ENCODE measurements at places on chromosomes 2 and 18. TPM values are rescaled to one million over a fixed set of nuclear protein-coding genes. Genes with fewer than 3 reads are reported as not detected.

Gene RPRM
- not detected for total RNA-seq

Gene THSD7B
- total RNA-seq: not detected

Gene IL1F10
- total RNA-seq: not detected

Gene UGT1A8
- total RNA-seq: not detected

Gene VAMP8
- total RNA-seq: 112 TPM

Gene DNER
- total RNA-seq: not detected

Gene C2orf92
- 4.8 TPM for total RNA-seq

DNA sequence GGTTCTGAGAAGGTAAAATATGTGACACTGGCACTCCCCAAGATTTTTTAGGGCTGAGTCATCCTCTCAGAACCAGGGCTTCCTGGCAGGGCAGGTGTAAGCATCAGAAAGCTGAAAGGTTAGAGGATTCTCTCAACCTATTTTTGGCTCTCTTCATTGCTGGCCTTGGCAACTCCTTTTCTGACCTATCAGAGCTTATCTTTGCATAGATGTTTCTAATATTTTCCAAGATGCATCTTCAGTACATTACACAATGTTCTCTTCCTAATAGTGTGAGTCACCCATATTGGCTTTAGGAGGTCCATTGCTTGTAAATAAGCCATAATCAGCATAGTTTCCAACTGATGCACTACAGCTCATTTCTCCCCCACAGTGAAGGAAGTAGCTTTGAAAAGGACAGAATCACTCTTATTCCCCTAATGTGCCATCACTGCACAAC lies 2008.4 kb upstream of the PIK3C3 start:
- no peak overlapping the region for H3K4me3 ChIP-seq
- no peaks in the 10 kb centered on the region for H3K4me1 ChIP-seq
- H3K27ac ChIP-seq: no peak overlapping the region
- DNase-seq: no peak
- H3K36me3 ChIP-seq: no peaks in the 10 kb centered on the region

- no peak for DNase-seq
- no peak overlapping the region for H3K4me3 ChIP-seq
- no peaks in the 10 kb centered on the region for H3K36me3 ChIP-seq
Observed at GRCh38 chr2:31811482-31811881, 199.3 kb downstream of the MEMO1 start.

- no peak overlapping the region for H3K27ac ChIP-seq
- H3K4me3 ChIP-seq: no peak overlapping the region
- H3K4me1 ChIP-seq: no peaks in the 10 kb centered on the region
- DNase-seq: no peak
Observed at GRCh38 chr2:98793897-98794830, 63.2 kb upstream of the MGAT4A start.

GRCh38 chr2:32843699-32844098 lies 103.1 kb upstream of the LTBP1 start:
- H3K4me3 ChIP-seq: no peak overlapping the region
- H3K27me3 ChIP-seq: no peaks in the 10 kb centered on the region
- H3K27ac ChIP-seq: no peak overlapping the region
- H3K36me3 ChIP-seq: no peaks in the 10 kb centered on the region
- no peak for DNase-seq
- no peaks in the 10 kb centered on the region for H3K4me1 ChIP-seq

GRCh38 chr2:21715887-21716286 lies 592.1 kb downstream of the TDRD15 start:
- no peaks in the 10 kb centered on the region for H3K27me3 ChIP-seq
- H3K36me3 ChIP-seq: no peaks in the 10 kb centered on the region
- no peak for DNase-seq

DNA sequence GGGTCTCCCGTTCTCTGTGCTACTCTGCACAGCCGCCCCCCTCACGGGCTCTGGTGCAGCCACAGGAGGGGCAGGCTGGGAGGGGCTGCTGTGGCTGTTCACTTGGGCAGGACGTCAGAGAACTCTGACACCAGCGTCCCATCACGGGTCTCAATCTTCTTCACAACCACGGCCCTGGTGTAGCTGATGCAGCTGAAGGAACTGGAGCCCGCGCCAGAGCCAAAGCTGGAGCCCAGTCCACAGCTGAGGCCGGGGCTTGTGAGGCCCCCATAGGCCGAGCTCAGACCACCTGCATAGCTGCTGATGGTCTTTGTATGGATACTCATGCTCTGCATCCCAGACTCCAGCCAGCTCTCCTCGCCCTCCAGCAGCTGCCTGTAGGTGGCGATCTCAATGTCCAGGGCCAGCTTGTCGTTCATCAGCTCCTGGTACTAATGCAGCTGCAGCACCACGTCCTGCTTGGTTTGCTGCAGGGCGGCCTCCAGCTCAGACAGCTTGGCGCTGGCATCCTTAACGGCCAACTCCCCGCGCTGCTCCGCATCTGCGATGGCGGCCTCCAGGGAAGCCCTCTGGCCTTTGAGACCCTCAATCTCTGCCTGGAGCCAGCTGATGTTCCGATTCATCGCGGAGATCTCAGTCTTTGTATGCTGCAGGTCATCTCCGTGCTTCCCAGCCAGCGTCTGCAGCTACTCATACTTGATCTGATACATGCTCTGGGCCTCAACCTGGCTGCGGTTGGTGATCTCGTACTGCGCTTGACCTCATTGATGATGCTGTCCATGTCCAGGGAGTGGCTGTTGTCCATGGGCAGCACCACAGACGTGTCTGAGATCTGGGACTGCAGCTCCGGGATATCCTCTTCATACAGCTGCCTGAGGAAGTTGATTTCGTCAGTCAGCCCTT lies 7.4 kb upstream of the DUSP19 start:
- H3K27me3 ChIP-seq: peaks cover 10% of the 10 kb centered on the region
- DNase-seq: peak; percentile 21
- no peaks in the 10 kb centered on the region for H3K36me3 ChIP-seq
- H3K4me3 ChIP-seq: no peak overlapping the region
- H3K4me1 ChIP-seq: no peaks in the 10 kb centered on the region
- H3K27ac ChIP-seq: no peak overlapping the region

- H3K4me1 ChIP-seq: peaks cover 35% of the 10 kb centered on the region
- no peak overlapping the region for H3K4me3 ChIP-seq
- H3K36me3 ChIP-seq: no peaks in the 10 kb centered on the region
- H3K27me3 ChIP-seq: no peaks in the 10 kb centered on the region
Observed at GRCh38 chr2:200318940-200319435, 12.5 kb downstream of the SPATS2L start.

- H3K4me3 ChIP-seq: no peak overlapping the region
- no peaks in the 10 kb centered on the region for H3K36me3 ChIP-seq
- H3K27ac ChIP-seq: no peak overlapping the region
- peaks cover 4% of the 10 kb centered on the region for H3K4me1 ChIP-seq
Observed at GRCh38 chr2:16617282-16618266, 48.1 kb downstream of the CYRIA start.

GRCh38 chr2:74033375-74033774 lies 48.7 kb downstream of the TET3 start:
- DNase-seq: no peak
- peaks cover under 1% of the 10 kb centered on the region for H3K36me3 ChIP-seq
- peak overlapping the region; percentile 84 for H3K27ac ChIP-seq
- H3K4me3 ChIP-seq: peak overlapping the region; percentile 74
- peaks cover 75% of the 10 kb centered on the region for H3K4me1 ChIP-seq

GRCh38 chr2:8567469-8568260 lies 114.2 kb upstream of the ID2 start:
- H3K4me3 ChIP-seq: no peak overlapping the region
- H3K4me1 ChIP-seq: no peaks in the 10 kb centered on the region

GRCh38 chr2:205800224-205800623 lies 117.9 kb downstream of the NRP2 start:
- H3K4me3 ChIP-seq: no peak overlapping the region
- H3K4me1 ChIP-seq: no peaks in the 10 kb centered on the region
- no peak for DNase-seq
- H3K27ac ChIP-seq: no peak overlapping the region
- H3K27me3 ChIP-seq: peaks cover 4% of the 10 kb centered on the region

DNA sequence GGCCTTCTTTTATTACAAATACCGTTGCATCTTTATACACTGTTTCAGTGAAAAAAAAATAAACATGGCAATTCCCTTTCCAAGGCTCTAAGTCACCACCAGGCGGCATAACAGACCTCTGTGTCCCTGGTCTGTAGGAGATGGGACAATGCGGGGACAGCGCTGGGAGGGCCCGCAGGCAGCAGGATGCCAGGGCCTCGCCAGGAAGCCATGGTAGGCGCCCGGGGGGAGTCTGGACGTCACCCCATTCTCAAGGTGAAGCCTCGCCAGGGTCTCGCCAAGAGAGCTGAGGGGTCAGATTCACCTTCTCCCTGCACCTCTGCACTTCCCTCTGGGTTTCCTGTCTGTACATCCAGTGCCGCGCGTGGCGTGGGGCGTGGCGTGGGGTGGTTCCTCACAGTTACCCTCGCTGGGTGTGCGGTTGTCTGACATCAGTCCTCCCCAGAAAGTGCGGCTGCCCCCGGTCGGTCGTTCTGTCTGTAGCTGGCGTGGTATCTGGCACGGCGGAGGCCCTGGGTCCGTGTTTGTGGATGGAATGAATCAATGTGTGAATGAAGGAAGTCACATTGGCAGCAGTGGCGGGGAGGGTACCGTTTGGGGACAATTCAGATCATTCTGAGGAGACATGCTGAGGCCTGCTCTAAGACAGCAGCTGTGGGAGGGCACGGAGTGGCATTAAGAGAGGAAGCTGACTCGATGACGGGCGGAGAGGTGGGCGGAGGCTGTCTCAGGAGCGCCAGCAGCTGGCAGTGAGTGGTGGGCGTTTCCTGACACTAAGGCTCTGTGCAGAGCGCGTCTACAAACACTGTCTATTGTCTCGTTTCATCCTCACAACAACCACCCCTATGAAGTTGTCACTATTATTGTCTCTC lies 46.0 kb downstream of the LRRFIP1 start:
- peak overlapping the region; percentile 78 for H3K4me3 ChIP-seq
- H3K27me3 ChIP-seq: no peaks in the 10 kb centered on the region
- DNase-seq: peak; percentile 94
- peak overlapping the region; percentile 90 for H3K27ac ChIP-seq

GRCh38 chr2:29847886-29848285 lies 73.5 kb downstream of the ALK start:
- no peaks in the 10 kb centered on the region for H3K36me3 ChIP-seq
- no peak for DNase-seq
- no peak overlapping the region for H3K27ac ChIP-seq
- no peak overlapping the region for H3K4me3 ChIP-seq
- H3K27me3 ChIP-seq: peaks cover 10% of the 10 kb centered on the region
- no peaks in the 10 kb centered on the region for H3K4me1 ChIP-seq

- no peaks in the 10 kb centered on the region for H3K4me1 ChIP-seq
- H3K27me3 ChIP-seq: peaks cover 2% of the 10 kb centered on the region
- H3K27ac ChIP-seq: no peak overlapping the region
- DNase-seq: no peak
- no peak overlapping the region for H3K4me3 ChIP-seq
Observed at GRCh38 chr18:35215026-35215425, 25.8 kb upstream of the ZNF397 start.

DNA sequence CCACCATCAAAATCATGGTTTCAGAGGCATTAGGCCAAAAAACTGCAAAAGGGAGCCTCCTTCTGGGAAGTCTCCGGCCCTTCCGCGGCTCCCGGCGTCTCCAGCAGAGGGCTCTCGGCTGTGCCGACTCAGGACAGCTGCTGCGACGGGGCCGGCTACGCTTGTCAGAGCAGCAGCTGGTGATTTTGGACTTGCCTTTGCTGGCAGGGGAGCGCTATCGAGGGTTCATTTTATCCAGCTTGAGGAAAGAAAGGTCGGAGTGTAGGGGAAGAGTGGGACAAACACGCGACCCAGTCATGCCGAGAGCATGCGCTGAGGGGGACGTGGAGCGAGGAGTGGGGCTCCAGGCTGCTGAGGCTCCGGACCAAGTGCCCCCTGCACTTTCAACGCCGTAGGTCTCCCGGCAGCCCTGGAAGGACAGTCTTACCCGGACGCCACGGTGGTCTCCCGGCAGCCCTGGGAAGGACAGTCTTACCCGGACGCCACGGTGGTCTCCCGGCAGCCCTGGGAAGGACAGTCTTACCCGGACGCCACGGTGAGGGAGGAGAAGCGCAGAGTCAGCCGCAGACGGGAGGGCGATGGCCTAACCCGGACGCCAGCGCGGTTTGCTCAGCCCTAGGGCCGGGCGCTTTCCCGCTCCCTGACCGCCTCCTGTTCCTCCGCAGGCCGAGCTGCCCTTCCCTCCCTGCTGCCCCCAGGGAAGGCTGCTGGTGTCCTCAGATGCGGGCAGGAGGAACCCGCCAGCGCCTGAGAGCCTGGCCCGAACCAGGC lies 21.7 kb downstream of the DDX18 start:
- peak; percentile 68 for DNase-seq
- no peaks in the 10 kb centered on the region for H3K27me3 ChIP-seq
- peaks cover 35% of the 10 kb centered on the region for H3K36me3 ChIP-seq
- H3K4me3 ChIP-seq: peak overlapping the region; percentile 46
- H3K27ac ChIP-seq: no peak overlapping the region

DNA sequence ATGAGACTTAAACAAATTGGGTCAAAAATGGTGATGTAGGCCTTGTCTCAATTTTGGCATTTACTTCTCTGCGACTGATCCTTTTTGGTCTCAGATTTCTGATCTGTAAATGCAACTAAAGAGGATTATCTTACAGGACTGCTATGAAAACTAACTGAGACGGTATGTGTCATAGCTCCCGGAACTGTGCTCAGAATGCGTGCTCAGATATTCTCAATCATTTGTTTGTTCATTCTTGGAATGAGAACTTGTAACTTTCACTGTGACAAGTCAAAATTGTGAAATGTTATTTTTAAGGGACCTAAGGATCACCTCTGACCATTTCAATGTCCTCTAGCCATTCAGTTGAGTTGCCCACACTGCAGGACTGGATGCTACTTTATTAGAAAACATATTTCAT lies 498.2 kb upstream of the PIK3C3 start:
- no peak overlapping the region for H3K4me3 ChIP-seq
- no peaks in the 10 kb centered on the region for H3K27me3 ChIP-seq
- H3K36me3 ChIP-seq: no peaks in the 10 kb centered on the region
- H3K4me1 ChIP-seq: no peaks in the 10 kb centered on the region
- H3K27ac ChIP-seq: no peak overlapping the region
- no peak for DNase-seq
